ENCODE measurements at places on chromosomes 12 and 14.

DNA sequence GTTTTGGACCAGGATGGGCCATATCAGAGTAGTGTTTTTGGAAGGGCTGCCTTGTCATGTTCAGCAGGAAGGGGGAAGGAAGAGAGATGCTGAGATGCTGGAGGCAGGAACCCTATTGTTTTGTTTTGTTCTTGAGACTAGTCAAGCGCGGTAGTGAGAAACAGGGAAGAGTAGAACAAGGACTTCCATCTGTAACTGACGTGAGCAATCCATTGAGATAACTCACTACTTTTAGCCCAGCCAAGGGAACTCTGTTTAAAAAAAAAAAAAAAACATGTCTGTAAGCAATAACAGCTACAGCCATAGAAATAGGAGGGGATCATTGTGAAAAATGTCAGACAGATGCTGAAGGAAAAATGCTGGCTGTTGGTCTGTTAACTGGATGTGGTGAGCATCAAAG lies 34.0 kb downstream of the CD9 start:
- DNase-seq: no peak

DNA sequence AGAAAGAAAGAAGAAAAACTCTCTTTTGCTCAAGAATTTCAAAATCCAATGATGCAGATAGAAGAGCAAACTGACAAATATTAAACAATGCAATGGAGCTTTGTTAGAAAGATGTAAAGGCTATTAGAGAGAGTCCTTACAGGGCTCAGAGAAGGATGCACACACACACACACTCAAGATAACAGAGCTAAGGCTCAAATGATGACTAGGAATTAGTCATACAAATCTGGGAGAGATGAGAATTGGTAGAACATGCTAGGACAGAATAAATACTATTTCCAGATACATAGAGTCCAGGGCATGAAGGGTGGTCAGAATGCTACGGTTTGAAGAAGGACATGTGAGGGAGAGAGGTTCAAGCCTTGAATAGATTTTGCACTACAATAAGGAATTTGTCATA lies 650.1 kb upstream of the MDGA2 start:
- no peak for DNase-seq

GRCh38 chr12:92863251-92863650 lies 65.8 kb downstream of the EEA1 start:
- no peak for DNase-seq

- DNase-seq: no peak
Measured at GRCh38 chr14:76324133-76324532, 51.8 kb upstream of the ESRRB start.
